ENCODE measurements at places on chromosomes 6 and 20.
A peak's percentile ranks its signal among the peaks of the same experiment; 100 is the strongest.

DNA sequence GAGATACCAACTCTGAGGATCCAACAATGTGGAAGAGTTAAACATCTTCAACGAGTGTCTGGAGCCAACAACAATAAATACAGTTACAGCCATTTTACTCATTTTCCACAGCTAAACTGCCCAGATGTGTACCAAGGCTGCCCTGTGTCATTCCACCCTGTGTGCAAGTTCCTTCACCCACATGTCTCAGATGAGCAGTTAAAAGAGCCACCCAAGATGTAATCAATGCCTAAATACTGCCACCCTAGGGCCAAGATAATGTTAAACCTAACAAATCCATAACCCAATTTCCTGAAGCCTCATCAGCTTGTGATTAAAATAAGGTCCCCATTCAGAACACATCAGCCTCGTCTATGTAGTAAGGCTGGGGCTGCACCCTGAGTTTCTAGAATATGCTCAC lies 59.9 kb downstream of the GMDS start:
- no peak for DNase-seq

DNA sequence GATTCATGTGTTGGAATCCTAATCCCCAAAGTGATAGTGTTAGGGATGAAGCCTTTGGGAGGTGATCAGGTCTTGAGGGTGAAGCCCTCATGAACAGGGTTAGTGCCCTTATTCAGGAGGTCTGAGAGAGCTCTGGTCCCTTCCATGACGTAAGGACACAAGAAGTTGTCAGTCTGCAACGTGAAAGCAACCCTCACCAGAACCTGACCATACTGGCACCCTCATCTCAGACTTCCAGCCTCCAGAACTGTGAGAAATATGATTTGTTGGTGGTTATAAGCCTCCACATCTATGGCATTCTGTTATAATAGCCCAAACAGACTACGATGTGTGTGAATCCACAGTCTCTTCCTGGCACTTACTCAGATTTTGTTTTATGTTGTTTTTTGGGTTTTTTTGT lies 90.7 kb downstream of the TRERF1 start:
- no peak for DNase-seq

GRCh38 chr20:37407573-37408002 lies 61.6 kb downstream of the SRC start:
- no peak for DNase-seq

DNA sequence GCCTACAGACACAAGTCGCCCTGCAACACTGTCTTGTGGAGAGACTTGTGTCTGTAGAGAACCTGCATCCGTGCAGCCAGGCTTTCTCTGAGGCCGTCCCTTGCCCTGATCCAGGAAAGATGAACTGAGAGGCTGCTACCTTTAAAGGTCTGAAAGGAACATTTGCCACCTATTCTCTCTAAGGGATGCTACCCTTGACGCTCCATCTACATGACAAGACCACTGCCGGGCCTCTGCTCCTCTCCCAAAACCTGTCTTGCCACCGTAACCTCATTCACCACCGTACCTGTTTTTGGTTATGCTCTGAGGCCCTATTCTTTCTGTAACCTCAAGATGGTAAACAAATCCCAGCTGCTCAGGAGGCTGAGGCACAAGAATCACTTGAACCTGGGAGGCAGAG lies 73.9 kb downstream of the FOXF2 start:
- DNase-seq = no peak

DNA sequence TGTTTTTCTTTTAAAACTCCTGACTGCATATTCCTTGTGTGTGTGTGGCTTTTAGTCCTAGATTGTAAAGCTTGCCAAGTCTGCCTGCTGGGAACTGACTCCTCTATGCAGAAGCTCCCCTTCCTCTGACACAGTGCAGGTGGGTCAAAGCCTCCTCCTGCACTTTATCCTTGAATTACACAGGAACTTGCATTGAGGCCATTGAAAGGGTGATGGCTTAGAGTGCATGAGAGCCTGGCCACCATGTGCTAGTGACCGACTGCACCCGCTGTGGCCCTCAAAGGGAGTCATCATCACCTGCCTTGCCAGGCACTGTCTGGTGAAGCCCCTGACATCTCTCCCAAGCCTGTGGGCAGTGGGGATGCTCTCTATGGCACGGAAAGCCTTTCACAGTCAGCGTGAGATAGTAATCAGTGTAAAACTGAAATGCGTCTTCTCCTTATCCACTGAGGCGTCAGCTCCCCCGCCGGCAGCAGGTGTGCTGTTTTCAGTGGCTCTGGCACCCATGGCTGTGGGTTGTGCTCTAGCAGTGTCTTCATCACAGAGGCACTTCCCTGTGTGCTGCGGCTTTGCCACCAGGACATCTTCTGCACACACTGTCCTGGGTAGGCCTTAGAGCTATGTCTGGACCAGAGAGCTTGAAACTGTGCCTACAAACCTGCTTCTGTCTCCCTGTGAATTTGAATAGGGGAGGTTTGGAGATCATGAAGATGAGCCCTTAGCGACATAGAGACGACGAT lies 87.9 kb downstream of the THBS2 start:
- no peak for DNase-seq

- DNase-seq = no peak
These were observed 57.2 kb downstream of the TMEM200A start for GRCh38 chr6:130423044-130423443.

GRCh38 chr6:35146453-35146852 lies 5.3 kb upstream of the TCP11 start:
- peak; percentile 45 for DNase-seq

GRCh38 chr6:45609141-45609638 lies 231.5 kb upstream of the SUPT3H start:
- DNase-seq = peak; percentile 74

DNA sequence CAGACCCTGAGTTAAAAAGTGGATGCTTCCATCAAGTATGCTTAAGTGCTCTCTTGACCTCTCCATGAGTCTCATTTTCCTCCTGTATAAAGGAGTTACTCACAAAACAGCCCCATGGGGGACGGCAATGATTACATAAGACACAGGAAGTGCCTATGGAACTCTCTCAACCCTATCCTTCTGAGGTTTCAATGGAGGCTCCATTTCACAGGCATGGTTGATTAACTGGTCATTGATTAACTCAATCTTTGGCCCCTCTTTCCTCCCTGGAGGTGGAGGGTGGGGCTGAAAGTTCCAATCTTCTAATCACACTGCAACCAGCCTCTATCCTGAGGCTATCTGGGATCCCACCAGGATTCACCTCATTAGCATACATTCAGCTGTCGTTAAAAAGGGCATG lies 29.3 kb downstream of the CST8 start:
- DNase-seq = no peak

- DNase-seq = peak; percentile 14
These were observed 258.6 kb downstream of the LAMA2 start for GRCh38 chr6:129141499-129141898.

DNA sequence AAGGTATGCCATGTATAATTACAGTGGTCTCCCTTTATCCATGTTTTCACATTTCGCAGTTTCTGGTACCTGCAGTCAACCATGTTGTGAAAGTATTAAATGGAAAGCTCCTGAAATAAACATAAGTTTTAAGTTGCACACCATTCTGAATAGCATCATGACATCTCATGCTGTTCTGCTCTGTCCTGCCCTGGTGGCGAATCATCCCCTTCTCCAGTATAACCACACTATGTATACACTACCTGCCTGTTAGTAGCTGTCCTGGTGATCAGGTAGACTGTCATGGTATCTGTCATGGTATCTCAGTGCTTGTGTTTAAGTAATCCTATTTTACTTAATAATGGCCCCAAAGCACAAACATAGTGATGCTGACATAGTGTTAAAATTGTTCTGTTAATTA lies 97.1 kb downstream of the ZFAND3 start:
- no peak for DNase-seq

DNA sequence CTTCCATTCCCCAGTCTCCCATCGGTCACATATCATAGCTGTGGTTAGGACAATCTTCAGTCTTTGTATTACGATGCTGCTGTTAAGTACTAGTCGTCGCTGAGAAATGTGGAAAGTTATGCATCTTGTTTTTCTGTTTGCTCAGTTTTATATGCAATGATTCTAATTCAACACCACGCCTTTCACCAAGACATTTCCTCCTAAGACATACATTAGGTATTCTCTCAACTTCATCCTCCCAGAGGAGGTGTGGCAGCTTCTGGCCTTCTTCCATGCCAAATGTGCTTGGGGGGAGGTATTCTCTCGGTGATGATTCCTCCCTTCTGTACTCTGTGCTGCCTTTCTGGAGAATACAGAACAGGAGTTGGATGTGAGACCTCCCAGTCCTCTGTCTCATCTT lies 66.1 kb downstream of the B4GALT5 start:
- no peak for DNase-seq

- no peak for DNase-seq
These were observed 5.3 kb upstream of the FOXC1 start for GRCh38 chr6:1604158-1605003.

- no peak for DNase-seq
These were observed 148.4 kb downstream of the EYA2 start for GRCh38 chr20:47043086-47043485.

DNA sequence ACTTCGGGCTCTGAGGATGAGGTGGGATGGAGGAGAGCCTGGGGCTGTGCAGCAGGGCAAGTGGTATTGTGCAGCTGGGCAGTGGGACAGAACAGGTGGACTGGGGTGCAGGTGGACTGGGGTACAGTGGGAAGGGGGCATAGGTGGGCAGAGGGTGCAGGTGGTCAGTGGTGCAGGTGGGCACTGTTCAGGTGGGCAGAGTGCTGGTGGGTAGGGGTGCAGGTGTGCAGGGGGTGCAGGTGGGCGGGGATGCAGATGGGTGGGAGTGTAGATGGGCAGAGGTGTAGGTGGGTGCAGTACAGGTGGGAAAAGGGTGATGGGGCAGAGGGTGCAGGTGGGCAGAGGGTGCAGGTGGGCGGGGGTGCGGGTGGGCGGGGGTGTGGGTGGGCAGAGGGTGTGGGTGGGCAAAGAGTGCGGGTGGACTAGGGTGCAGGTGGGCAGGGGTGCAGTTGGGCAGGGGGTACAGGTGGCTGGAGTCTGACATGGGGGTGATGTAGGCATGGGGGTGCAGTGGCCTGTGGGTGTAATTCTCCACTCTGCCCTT lies 20.4 kb downstream of the BHLHE23 start:
- DNase-seq = no peak

- DNase-seq = peak; percentile 78
These were observed 270.7 kb upstream of the TAB2 start for GRCh38 chr6:149046822-149047246.

GRCh38 chr6:8108031-8108660 lies 5.8 kb upstream of the EEF1E1 start:
- peak; percentile 90 for DNase-seq

GRCh38 chr20:56467968-56468315 lies 485 bp upstream of the RTF2 start:
- DNase-seq = no peak
